ENCODE measurements at places on chromosomes 7 and 10. TPM values are rescaled to one million over a fixed set of nuclear protein-coding genes. Genes with fewer than 3 reads are reported as not detected.

ZNF239 gene
- 2.7 TPM for total RNA-seq

FFAR4 gene
- total RNA-seq, result 1.0 TPM

HERPUD2 gene
- 35.4 TPM for total RNA-seq

HTR7 gene
- total RNA-seq, result 1.8 TPM

TES gene
- total RNA-seq, result 29.0 TPM

- DNase-seq, result peak; percentile 25
These were observed 68.9 kb upstream of the CARD11 start for GRCh38 chr7:3112479-3113134.

GRCh38 chr10:3652886-3653285, 132.1 kb downstream of the KLF6 start:
- DNase-seq, result peak; percentile 17

GRCh38 chr7:18320971-18321567, 174.5 kb upstream of the HDAC9 start:
- no peak for DNase-seq

GRCh38 chr10:76026176-76026771, 594.9 kb downstream of the LRMDA start:
- no peak for DNase-seq

- DNase-seq, result no peak
These were observed 155.4 kb downstream of the DIP2C start for GRCh38 chr10:534047-534566.

DNA sequence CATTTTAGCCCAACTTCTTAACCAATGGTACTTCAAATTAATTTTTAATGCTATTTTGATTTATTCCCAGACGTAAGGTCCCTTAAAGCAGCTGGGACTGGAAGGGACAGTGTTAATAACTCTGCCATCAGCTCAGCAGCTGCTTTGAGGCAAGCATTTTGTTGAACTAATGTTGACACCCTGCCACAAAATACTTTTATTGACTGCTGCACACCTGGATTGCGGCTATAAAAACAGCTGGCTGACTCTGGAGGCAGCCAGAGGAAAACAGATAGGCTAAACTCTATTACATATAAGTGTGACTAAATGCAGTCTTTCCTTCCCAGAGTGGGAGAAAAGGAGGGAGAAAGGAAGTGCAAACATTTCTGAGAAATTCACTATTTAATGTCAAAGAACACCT, 77.6 kb downstream of the ETV1 start:
- no peak for DNase-seq

DNA sequence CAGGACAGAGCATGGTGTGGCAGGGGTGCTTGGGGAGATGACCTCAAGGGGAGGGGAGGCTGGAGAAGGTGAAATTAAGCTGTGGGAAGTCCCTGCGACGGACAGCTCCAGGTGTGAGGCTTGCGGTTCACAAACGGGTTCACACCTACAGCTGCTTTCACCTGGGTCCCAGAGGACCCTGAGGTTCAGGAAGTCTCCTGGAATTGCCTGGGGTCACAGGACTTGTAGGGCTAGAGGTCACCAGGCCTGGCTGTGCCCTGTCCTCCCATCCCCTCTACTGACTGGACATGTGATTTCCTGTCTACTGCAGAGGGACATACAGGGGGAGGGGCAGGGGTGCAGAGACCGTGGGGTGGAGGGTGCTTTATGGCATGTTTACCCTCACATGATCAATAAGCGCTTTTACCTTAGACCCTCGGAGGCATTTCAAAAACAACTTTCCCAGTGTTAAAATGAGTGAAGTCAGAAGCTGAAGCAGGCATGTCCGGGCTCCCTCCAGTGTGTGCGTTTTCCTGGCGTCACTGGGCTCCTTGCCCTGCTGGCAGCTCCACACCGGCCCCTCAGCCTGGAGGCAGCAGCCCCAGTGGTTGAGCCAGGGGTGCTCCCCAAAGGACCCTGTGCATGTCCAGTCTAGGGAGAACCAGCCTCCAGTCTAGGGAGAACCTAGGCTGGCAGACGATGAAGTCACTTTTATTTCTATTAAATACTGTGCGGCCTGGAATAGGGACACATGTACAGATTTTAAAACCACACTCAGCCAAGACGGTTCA, 66.6 kb upstream of the IGFBP3 start:
- no peak for DNase-seq
